Pulmonary artery endothelial cell (primary cell): ENCODE measurements at places on chromosomes 3 and 15. TPM values are rescaled to one million over a fixed set of nuclear protein-coding genes. Genes with fewer than 3 reads are reported as not detected.

- DNase-seq, result no peak
Observed at GRCh38 chr3:23219117-23219516, 16.0 kb downstream of the UBE2E2 start.

The IMPG2 gene
- 0.33 and 0.78 TPM in 2 replicates for total RNA-seq

The CDHR4 gene
- not detected in 2 replicates for total RNA-seq

The UBA7 gene
- total RNA-seq, result 29.5 and 42.2 TPM in 2 replicates

The PRR23B gene
- not detected in 2 replicates for total RNA-seq

The NTRK3 gene
- total RNA-seq, result not detected in 2 replicates

The RFTN1 gene
- total RNA-seq, result 30.1 and 49.7 TPM in 2 replicates

The GOLGA6L7 gene
- not detected in 2 replicates for total RNA-seq

- no peak for DNase-seq
Observed at GRCh38 chr3:63050548-63051177, 175.4 kb upstream of the CADPS start.

The CLDN16 gene
- total RNA-seq, result 0.04 TPM in 1 of 2 replicates, not detected in the other

The CCNB2 gene
- total RNA-seq, result 30.1 and 55.7 TPM in 2 replicates

The PLXNB1 gene
- 9.3 and 16.2 TPM in 2 replicates for total RNA-seq

- no peak for DNase-seq
Observed at GRCh38 chr3:64289622-64290021, 64.4 kb upstream of the PRICKLE2 start.

The MYH15 gene
- total RNA-seq, result 0.21 and 0.26 TPM in 2 replicates

GRCh38 chr3:147419781-147420224 is 10.6 kb downstream of the ZIC1 start:
- DNase-seq, result no peak

GRCh38 chr3:86934851-86935250 is 56.1 kb downstream of the VGLL3 start:
- no peak for DNase-seq

The GRM2 gene
- total RNA-seq, result 0.18 TPM in 1 of 2 replicates, not detected in the other

GRCh38 chr3:60979461-60980341 is 271.6 kb downstream of the FHIT start:
- no peak for DNase-seq

DNA sequence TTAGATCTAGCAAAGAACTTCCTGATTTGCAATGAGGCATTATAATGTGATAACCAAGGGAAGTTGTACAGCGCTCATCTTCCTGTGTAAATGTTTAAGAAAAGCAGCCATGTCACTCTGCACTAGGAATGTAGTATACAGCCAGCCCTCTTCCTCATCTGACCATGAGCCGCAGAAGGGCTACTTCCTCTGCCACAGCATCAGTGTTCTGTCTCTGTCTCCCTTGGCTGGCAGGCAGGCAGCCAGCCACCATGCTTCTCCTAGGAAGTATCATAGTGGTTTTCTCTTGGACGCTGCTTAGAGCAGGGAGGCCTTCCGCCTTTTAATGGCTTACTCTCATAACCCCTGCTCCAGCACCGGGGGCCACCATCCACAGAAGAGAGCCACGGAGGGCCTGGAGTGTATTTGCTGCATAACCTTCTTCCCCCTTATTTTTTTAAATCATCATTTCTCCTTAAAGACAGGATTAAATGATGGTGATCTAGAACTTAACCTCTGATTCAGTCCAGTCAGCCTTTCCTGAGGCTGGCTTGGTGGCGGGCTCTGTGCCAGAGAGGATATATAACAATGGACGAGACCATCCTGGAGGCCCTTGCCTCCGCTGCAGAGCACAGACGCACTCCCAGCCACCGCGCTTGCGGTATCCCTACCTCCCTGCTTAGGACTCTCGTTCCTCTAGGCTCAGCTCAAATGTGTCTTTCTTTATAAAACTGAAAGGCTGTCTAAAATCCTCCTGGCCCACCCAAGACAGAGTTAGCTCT is 57.3 kb upstream of the PLXNA1 start:
- DNase-seq, result peak; percentile 63

The TRIM42 gene
- total RNA-seq, result not detected in 2 replicates

DNA sequence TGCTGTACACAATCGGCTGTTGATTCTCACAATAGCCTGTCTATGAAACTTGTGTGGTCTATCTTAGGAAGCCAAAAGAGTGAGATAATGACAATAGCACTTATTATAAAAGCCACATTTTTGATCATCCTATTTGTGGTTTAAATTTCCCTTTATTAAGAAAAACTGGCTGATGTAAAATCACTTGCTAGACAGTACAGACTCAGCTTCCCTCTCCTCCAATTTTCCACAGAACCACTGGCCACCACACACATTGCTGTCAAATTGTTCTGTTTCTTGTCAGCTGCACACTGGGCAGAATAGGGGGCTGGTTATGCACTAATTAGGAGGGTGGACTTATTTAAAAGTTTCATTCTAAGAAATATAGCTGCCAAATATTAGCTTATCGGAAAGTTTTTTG is 425.9 kb downstream of the EPHA3 start:
- DNase-seq, result no peak

DNA sequence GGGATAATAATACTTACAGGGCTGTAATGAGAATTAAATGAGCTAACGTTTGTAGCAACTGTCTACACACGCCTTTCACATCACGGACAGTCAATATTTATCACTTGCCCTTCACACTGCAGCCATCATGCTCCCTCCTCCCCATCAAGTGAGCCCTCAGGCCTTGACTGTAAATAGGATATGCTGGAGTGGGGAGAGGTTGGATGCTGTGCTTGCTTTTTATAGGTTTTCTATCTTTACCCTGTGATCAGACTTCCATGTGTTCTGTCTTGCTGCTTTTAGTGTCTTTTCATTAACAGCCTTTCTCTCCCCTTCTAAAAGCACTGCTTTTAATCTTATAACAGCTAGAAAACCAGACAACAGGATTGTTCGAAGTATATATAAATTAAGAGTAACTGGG is 12.8 kb upstream of the MAGEF1 start:
- no peak for DNase-seq

DNA sequence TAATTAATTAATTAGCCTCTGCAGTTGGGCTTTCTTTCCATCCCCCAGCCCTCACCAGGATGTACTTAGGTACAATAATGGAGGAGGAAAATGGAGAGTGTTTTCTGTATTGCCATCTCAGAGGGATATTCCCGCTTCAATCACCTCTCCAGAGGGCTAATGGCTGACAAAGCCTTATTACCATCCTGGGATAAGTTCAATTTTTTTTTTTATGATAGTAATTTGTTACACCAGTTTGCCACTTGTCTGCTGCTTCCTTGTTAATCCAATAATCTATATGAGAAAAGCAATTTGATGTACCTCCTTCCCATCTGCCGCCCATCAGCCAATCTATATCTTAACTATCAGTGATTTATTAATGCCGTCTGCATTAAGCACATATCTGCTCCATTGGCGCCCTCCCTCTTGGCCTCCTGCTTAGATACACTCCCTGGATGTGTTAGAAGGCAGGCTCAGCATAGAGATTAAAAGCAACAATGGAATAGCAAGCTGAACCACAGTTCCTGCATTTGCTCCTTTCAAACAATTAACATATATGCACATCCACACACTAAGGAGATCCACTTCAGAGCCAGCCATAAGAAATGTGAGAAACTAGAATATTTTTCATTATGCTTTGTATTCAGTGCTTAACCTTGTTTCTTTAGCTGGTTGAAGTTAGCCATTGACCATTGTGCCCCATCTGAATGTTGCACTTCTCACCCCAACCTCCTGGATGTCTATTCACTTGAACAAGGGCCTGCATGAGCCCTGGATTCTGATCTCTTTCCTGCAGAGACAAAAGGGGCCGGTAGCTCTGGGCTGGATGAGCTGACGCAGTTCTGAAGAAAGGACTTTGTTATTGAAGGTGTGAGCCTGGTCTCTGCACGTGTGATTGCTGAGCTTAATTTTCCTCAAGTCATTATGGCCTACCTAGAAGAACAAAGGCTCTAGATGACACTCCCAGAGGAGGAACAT is 237.3 kb upstream of the GAP43 start:
- no peak for DNase-seq

DNA sequence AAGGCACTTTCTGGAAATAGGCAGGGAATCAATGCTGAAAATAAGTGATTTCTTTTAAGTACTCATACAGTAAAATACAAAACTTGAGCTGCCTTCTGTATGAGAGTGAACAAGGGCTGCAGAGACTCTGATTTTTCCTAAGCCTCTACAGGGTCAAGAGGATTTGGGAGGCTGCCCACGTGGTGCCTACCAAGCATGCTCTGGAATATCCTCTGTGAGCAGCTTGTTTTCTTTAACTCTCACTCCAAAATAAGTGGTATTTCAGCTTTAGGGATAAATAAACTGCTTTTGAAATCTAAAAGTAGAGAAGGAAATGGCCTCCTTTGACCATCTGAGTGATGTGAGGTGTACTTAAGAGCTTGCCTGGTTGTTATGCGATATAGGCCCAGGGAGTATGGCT is 8.1 kb upstream of the SELENOK start:
- no peak for DNase-seq

The STRA6 gene
- total RNA-seq, result not detected in 2 replicates

DNA sequence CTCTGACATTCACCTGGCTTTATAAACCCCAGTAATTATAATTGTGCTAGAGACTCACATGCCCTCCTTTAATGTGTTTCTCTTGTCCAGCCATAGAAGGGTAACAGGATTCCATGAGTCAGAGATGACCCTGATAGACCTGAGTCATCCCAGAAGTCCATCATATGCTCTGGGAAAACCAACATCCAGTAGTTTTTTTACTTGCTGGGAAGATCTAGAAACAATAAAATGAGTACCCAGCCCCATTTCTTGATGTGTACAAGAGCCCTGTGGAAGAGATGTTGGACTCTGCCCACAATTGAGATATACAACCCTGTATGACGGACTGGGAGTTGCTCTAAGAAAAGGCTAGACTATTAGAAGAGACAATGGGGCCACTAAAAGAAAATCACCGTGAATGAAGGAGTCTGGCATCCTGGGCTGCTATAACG is 22.4 kb upstream of the THUMPD3 start:
- DNase-seq, result no peak

The TOMM70 gene
- total RNA-seq, result 37.4 and 41.4 TPM in 2 replicates

The FETUB gene
- not detected in 2 replicates for total RNA-seq

The MAP3K13 gene
- total RNA-seq, result 17.3 and 17.5 TPM in 2 replicates

DNA sequence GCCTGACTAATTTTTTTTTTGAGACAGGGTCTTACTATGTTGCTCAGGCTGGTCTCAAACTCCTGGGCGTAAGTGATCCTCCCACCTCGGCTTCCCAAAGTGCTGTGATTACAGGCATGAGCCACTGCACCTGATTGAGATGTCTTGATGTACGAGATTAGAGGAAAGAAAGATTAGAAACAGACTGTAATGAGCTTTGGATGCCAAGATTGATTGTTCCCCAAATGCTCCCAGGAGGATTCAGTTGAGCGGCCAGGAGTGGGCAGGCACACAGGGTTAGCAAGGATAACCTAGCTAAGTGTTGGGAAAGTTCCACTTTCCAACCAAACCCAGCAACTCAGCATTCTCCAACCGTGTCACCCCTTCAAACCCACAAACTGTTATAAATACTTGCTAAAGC is 63.7 kb downstream of the SRGAP3 start:
- no peak for DNase-seq

GRCh38 chr3:102144063-102144462 is 290.8 kb upstream of the ZPLD1 start:
- no peak for DNase-seq

GRCh38 chr3:172562871-172563865 is 39.9 kb upstream of the TNFSF10 start:
- DNase-seq, result peak; percentile 84

DNA sequence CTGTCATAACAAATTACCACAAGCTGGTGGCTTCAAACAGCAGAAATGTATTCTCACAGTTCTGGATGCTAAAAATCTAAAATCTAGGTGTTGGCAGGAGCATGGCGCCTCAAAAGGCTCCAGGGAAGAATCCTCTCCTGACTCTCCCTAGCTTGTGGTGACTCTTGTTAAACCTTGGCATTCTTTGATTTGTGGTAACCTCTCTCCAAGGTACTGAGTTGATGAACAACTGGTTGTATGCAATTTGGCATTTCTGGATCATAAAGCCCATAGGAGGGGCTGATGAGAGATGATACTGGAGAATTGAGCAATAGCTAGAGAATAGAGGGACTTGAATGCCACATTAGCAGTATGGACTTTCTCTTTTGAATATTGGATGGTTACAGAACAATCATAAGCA is 821.8 kb downstream of the TBL1XR1 start:
- no peak for DNase-seq

DNA sequence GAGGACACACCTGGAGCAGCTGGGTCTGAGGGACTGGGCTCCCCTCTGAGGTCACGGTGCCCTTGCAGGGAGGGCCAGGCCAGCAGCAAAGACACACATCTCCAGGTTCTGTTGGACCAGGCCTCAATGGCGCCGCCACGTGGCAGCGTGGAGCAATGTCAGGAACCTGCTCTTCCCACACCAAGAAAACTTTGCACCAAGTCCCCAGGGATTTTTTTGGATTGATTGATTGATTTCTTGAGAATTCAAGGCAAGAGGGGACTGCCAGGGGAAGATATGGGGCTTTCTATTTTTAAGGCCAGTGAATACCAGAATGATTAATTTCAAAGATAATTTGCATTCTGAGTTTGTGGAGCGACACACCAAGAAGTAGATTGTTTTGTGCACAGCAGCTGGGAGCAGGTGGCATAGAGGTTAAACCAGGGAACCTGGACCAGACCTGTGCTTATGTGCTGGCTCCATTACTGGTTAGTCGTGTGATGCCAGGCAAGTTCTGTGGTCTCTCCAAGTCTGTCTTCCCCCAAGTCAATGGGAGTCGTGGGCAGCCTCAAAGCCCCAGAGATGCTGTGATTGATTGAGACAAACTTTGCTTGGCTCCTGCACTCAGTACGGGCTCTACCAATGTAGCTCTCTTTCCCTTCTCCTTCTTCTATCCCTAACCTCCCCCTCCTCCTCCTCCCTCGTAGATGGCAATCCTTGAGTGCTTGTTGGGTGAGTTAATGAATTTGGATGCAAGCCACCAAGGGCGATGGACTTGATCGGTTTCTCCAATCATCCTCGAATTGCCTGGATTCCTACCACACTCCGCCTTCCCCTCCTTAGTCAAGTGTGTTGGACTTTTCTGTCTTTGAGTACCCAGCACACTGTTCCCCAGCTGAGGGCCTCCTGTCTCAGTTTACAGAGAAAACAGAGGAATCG is 96.2 kb upstream of the TRPM1 start:
- DNase-seq, result no peak

The PLCH1 gene
- 0.04 and 0.07 TPM in 2 replicates for total RNA-seq

GRCh38 chr15:84981711-84982300 is at the start of gene PDE8A:
TSS of gene PDE8A (plus strand) at chr15:84981856. CDS start at chr15:84982163, 307 bp downstream.
- no peak for DNase-seq

- DNase-seq, result no peak
Observed at GRCh38 chr15:94094310-94094709, 137.1 kb upstream of the MCTP2 start.

DNA sequence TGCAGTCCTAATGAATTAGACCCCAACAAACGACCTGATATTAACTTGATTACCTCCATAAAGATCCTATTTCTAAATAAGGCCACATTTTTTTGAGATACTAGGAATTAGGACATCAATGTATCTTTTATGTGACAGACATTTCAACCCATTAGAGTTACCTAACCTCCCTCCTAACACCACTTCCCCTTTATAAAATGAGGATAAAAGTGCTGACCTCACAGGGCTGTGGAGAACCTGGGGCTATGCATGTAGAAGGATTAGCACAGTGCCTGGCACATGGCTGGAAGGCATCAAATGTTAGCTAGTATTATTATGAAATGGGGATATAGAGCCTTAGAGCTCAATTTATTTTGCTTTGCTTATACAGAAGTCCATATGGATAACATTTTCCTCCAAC is 53.5 kb upstream of the LRRN1 start:
- DNase-seq, result no peak

The CLRN1 gene
- not detected in 2 replicates for total RNA-seq

The OR5K2 gene
- not detected in 2 replicates for total RNA-seq

The ATG7 gene
- 52.4 and 69.4 TPM in 2 replicates for total RNA-seq
